Activated T-helper 9 cell treated with anti-CD3 and anti-CD28 coated beads, Interleukin-2, amount 50 U/mL, for 16 hours (primary cell): ENCODE measurements at places on chromosomes 7 and 10.

DNA sequence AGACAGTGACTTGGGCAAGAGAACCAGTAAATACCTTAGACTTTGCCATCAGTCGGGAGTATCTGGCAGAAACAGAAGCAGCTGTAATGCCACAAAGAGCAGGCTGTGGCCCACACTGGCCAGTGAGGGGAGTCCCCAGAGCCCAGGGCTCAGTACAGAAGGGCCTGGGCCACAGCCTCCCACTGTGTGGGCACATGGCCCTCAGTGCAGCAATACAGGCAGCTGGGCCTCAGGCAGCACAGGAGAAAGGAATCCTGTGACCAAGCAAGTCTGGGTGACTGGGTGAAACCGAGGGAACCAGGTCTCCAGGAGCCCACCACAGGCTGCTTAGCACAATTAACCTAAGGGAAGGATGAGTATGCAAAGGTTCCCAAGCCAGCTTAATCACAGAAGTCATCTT lies 14.0 kb downstream of the WDR91 start:
- DNase-seq, result no peak

- no peak for DNase-seq
Observed at GRCh38 chr7:148704189-148704588, 5.5 kb downstream of the CUL1 start.

- DNase-seq, result no peak
Observed at GRCh38 chr7:25287291-25287690, 59.0 kb upstream of the NPVF start.

- DNase-seq, result no peak
Observed at GRCh38 chr10:23514321-23514720, 75.4 kb downstream of the OTUD1 start.

GRCh38 chr10:404346-404745 lies 269.1 kb downstream of the ZMYND11 start:
- DNase-seq, result no peak
